ENCODE measurements at places on chromosomes 7 and 10.

DNA sequence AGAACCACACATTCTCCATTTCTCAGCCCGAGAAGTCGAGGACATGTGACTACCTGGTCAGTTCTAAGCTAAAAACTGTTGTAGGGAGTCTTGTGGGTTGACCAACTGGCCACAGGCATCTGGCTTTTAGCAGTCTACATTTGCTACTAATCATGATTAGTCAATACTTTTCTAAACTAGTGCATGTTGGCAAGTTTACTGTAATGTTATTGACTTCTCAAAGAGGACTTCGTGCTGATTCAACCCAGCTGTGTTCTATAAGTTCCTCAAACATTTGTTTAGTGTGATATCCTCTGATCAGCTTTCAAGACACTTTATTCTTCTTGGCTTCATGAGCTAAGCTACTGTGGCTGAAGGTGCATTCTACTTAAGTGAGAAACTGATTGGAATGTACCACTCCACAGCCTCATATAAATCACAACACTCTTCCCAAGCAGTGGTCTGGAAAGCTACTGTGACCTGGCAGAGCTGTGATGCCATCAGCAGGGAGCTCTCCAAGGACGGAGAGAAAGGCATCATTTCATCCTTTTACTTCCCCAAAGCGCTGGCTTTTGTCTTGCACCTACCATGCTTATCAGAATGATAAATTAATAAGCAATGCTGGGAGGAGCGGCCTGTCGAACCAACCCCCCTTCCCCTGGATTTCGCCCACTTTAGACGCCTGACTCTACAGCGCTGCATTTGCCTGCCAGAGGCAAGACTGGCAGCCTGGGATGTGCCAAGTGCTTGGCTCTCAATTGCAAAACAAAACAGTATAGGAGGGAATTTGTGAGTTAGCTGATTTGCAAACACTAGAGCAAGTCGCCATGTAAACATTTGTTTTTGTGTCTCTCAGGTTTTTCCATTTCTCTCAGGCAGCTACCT lies 206.7 kb upstream of the PLXNA4 start:
- peak; percentile 78 for DNase-seq

DNA sequence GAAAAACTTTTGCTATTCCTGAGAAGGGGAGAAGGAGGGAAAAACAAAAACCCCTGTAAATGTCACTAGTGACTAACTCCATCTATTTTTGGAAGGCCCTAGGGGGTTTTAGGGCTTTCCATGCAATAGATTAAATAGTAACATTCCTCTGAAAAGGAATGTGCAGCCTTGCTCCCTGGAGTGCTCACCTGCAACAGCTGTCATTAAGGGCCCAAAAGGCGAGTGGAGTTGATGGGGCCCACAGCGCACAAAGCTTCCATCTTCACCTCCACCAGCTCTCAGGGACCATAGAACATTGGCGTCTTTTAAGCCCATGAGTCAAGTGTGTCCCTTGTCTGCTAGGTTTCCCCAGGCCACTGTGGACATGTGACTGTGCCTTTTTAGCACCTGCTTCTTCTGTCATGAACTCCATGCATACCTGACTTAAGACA lies 58.0 kb upstream of the IL6 start:
- no peak for DNase-seq

DNA sequence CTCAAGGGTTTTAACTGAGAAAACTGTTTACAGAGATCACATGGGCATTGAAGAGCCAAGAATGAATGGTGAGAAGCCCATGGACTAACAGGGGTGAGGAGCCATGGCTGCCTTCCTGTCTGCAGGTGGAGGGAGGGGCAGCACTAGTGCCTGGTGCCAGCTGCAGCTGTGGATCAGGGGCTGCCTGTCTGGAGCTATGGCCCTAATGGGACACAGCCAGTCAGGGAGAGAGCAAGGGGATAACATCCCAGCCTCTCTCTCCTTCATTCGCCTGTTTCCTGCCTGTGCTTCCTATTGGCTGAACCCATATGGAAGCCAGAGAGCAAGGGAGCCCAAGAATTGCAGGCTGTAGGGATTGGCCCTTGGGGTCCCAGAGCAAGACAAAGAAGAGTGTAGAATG lies 125.8 kb upstream of the GAD2 start:
- DNase-seq = no peak

DNA sequence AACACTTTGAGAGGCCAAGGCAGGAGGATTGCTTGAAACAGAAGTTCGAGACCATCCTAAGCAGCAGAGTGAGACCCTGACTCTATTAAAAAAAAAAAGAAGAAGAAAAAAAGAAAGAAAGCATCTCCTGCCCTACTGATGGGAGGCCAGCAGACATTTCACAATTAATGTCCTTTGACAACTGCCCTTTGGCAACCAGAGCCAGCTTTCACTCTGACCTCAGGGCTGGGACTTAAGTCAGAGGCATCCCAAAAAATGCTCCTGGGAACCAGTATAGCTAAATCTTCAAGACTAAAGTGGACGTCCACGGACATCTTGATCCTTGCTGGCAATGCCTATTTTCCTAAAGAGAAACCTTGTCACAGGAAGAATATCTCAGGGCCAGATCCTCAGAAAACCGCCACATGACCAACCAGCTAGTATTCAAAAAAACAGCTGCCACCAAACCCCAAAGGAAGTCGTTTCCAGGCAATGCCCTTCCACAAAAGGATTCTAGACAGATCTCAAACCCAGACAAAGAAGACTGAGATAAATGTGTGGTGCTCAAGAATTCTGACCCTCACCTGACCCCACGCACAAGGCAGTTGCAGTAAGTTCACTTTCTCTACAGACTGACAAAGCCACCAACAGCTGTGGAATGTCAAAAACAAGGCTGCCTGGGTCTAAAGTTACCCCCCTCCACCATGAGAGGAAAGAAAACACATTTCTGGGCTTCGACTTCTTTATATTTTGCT lies 18.4 kb downstream of the GFRA1 start:
- DNase-seq = no peak

- DNase-seq = peak; percentile 54
Observed at GRCh38 chr10:120948889-120949608, 97.9 kb downstream of the WDR11 start.

GRCh38 chr7:55185941-55186609 lies 167.3 kb downstream of the EGFR start:
- DNase-seq = peak; percentile 100

GRCh38 chr7:131106681-131107336 lies 220.9 kb upstream of the MKLN1 start:
- DNase-seq = peak; percentile 47

DNA sequence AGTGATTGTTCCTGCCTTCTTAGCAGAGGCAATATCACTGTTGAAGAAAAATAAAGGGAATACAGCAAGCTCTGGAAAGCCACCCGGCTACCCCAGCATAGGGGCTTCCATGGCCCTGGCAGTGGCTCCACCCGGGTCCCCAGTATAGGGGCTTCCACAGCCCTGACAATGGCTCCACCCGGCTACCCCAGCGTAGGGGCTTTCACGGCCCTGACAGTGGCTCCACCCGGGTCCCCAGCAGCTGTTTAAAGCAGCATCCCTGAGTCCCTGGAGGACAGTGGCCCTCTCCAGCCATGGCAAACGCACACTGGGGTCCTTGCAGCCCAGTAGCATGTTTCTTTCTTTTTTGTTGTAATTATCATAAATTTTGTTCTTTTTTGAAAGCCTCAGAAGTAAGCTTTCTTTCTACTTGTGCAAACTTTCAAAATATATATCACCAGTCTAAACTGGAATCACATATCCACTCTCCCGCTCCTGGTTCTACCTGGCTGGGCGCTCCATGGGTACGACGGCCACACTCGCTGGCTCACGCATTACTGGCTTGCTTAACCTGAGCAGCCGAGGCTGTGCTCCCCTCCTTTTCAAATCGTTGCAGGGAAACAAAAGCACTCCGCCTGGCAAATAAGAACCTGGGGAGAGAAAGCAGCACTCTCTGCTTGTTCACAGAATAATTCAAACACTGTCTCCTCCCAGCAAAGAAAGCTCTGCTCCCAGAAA lies 62.1 kb downstream of the TCERG1L start:
- no peak for DNase-seq

DNA sequence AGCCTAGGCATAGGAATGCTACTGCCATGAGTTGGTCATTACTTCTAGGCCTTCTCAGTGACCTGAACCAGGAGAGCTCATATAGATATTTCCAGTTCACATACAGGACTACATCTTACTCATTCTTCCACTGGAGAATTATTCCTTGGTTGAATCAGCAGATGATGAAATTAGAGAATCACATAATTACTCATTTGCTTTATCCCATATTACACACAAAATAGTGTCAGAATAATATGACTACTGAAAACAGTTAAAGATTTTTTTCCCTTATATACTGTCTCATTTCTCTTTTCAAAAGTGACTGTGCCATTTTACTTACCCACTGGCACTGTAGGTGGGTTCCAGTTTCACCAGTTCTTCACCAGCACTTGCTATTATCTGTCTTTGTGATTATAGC lies 18.5 kb downstream of the BMS1 start:
- peak; percentile 5 for DNase-seq

DNA sequence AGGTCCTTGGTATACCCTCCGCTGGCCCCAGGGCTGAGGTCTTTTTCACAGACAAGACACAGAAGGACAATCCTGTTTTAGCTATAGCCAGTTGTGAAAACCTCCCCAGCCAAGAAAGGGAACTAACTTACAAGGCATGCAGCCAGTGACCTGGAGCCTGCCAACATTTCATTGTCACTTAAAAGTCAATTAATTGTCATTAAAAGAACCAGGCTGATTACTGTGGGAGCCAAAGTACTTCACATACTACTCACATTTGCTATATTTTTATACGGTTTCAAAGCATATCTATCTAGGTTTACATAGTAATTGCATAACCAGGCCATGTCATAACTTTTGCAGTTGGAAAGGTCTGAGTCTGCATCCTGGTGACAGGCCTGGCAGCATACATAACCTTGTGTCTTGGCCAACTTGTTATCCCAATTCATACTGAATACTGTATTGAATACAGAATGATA lies 31.1 kb downstream of the NRBF2 start:
- DNase-seq = no peak

GRCh38 chr7:3795141-3795540 lies 494.1 kb downstream of the SDK1 start:
- no peak for DNase-seq

DNA sequence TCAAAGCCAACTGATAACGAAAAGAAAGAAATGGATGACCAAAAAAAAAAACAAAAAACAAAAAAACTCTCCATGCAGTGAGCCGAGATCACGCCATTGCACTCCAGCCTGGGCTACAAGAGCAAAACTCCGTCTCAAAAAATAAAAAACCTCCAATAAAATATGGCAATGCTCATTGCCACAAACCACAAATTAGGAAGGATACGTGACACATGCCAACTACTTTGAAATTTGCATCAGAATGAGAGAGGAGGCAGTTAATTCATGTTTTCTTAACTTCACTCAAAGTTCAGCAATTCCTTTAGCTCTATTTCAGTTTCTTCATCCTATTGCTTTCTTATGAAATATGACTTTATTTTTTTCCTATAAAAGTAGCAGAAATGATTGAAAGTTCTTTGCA lies 398.1 kb upstream of the C7orf33 start:
- no peak for DNase-seq

DNA sequence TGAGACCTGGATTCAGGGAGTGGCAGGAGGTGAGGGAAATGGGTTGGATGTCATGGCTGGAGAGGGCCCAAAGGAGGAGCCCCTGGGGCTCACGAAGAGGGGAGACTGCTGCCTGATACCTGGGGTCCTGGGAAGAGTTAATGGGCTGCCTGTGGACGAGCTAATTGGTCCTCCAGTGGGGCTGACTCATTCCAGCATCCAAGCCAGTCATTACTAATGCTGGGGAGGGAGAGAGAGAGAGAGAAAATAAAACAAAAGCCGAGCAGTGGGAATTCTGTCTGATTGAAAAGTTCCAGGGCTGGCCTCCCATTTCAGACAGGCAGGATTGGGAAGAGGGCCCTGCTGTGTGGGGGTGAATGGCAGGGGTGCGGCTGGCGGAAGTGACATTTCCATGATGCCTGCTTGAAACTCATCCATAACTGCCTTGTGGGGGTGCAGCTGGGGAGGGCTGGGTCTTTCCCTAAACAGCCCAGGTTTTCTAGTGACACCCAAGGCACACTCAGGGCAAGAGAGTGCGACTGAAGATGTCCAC lies 297.8 kb downstream of the RPS24 start:
- peak; percentile 57 for DNase-seq

- no peak for DNase-seq
Observed at GRCh38 chr7:153939177-153939576, 113.0 kb upstream of the DPP6 start.
